ENCODE measurements at places on chromosomes 12 and 14.

GRCh38 chr14:34111953-34112352, 161.1 kb upstream of the EGLN3 start:
- DNase-seq, result no peak

DNA sequence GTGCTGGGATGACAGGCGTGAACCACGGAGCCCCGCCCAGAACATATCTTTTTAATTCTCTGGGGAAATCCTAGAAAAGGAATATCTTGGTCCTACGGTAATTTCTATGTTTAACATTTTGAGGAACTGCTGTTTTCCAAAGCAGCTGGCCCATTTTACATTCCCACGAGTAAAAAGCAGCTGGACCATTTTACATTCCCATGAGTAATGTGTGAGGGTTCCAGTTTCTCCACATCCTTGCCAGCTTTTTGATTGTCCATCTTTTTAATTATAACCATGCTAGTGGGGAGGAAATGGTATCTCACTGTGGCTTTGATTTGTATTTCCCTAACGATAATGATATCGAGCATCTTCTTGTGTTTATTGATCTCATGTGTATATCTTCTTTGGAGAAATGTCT, 4.4 kb upstream of the P2RX4 start:
- no peak for DNase-seq

DNA sequence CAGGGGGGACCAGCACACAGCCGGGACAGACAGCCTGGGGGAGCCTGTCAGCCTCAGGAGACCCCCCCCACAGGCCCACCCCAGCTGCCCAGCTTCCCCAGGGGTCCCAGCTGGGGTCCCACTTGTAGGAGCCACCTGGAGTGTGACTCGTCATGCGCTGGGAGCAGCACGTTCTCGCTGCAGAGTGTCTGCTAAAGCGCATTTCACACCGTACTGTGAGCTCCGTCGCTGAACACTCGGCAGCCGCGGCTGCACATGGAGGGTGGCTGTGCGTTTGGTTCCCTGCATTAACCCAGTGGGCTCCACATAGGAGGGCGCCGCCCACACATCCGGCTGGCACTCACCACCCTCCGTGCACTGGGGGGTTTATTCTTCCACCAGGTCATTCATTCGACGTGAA, 56.7 kb downstream of the FBRSL1 start:
- no peak for DNase-seq

DNA sequence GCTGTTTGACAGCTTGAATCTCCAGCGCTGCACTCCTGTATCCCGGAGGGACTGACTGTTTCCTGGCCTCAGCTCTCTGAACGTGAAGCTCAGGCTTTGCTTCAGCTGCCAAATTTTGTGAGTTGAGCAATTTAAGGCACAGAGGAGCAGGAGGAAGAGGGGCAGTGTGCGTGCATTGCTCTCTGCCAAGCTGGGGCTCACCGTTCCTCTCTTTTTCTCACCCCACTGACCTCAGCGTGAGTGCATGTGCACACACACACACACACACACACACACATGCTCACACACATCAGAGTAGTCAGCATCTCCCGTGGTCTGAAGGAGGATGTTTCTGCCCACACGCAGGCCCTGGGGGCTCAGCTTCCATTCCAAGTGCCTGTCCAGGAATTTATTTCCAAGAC, 27.8 kb upstream of the BDKRB2 start:
- no peak for DNase-seq

- DNase-seq, result no peak
Measured at GRCh38 chr12:41459906-41460214, 271.7 kb downstream of the PDZRN4 start.

DNA sequence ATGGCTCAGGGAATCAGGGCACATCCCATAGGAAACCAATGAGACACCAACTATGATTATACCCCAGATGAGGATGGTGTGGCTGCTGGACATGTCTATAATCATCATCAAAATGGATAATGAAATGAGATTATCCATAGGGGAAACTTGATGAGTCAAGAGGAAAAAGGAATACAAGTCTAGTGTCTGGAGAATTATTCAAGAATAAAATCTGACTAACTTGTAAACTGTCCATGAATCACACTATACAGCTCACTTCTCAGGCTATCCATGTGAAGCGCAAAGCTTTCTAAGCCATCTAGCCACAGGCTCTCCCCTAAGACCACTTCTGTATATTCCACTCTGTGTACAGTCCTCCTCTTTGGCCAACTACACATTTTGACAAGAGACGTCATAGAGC, 52.5 kb downstream of the DUSP16 start:
- no peak for DNase-seq

GRCh38 chr14:57746563-57746962, 119.3 kb downstream of the SLC35F4 start:
- DNase-seq, result no peak

DNA sequence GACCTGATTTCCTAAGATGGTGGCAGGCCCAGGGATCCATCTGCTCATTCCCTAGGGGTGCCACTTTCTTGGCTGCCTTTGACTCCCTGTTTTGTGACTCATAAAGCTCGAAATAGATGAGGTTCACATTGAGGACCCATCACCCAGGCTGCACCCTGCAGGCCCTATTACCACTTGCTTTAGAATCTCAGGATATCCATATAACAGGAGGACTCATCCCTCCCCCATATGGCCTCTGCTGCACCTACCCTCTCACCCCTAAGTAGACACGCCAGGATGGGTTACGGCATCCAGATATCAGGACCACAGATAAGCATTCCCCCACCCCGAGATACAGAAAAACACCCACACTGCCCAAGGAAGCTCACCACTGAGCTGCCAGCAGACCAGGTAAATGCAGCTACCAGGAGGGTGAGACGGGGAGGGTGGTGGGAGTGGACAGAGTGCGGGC, 155.7 kb downstream of the DPF3 start:
- no peak for DNase-seq

GRCh38 chr14:60656686-60657455, 7.6 kb upstream of the SIX1 start:
- peak; percentile 26 for DNase-seq

DNA sequence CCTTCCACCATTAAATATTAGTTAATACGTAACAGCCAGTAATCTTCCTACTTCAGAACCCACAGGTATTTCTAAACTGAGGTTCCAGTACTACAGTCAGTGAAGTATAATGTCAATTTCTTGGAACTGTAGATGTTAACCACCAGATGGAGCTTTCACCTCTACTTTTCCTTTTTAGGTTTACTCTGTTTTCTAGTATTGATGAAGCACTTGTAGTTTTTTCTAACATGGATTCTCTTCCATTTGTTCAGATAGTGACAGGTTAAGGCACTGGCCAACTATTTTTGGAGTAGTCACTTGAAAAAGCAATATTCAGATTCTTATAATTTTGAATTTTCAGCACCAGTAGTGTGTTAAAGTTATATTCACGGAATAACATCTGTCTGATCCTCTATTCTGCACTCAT, 4.6 kb upstream of the SEC23A start:
- peak; percentile 4 for DNase-seq

GRCh38 chr14:33922125-33922524, 28.7 kb downstream of the EGLN3 start:
- DNase-seq, result no peak

GRCh38 chr12:7116916-7117315, 7.9 kb upstream of the C1RL start:
- DNase-seq, result no peak

DNA sequence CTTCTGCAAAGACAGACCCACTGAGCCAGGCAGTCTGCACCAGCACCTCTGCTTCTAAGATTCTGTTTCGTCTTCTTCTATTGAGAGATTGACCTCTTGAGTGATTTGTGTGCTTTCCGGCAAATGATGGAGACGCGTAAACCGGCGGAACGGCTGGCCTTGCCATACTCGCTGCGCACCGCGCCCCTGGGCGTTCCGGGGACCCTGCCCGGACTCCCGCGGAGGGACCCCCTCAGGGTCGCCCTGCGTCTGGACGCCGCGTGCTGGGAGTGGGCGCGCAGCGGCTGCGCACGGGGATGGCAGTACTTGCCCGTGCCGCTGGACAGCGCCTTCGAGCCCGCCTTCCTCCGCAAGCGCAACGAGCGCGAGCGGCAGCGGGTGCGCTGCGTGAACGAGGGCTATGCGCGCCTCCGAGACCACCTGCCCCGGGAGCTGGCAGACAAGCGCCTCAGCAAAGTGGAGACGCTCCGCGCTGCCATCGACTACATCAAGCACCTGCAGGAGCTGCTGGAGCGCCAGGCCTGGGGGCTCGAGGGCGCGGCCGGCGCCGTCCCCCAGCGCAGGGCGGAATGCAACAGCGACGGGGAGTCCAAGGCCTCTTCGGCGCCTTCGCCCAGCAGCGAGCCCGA, 703 bp downstream of the ASCL4 start:
- DNase-seq, result peak; percentile 21

DNA sequence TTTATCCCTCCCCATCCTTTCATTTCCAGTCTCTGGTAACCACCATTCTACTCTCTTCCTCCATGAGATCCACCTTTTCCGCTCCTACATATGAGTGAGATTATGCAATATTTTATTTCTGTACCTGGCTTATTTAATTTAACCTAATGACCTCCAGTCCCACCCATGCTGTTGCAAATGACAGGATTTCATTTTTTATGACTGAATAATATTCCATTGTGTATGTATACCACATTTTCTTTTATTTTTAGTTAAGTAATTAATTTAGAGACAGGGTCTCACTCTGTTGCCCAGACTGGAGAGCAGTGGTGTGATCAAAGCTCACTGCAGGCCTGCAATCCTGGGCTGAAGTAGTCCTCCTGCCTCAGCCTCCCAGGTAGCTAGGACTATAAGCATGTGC, 2.6 kb downstream of the LRRK2 start:
- no peak for DNase-seq

- no peak for DNase-seq
Measured at GRCh38 chr14:92615451-92615850, 101.9 kb downstream of the RIN3 start.

DNA sequence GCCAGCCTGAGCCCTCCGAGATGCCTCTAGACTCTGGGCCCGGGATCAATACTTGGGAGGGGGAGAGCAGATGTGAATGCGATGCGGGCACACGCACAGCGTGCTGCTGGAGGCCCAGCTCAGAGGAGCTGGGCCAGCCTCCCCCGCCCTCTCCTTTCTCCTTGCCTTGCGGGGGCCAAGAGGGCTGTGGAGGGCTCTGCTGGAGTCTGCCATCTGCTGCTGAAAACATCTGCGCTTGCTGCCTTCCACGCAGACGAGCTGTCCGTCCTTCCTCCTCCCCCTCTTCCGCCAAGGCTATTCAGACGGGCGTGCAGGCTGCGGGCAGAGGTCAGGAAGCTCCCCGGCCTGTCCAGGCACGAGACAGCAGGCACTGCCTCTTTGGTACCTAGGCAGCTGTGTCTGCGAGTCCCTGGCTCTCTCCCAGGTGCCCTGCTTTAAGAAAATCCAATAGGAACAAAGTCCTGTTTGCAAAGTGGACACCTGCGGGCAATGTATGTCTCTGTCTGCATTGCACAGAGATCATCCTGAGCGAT, 75.2 kb downstream of the SPRING1 start:
- peak; percentile 48 for DNase-seq

GRCh38 chr14:37585971-37586796, 8.9 kb downstream of the FOXA1 start:
- DNase-seq, result no peak

DNA sequence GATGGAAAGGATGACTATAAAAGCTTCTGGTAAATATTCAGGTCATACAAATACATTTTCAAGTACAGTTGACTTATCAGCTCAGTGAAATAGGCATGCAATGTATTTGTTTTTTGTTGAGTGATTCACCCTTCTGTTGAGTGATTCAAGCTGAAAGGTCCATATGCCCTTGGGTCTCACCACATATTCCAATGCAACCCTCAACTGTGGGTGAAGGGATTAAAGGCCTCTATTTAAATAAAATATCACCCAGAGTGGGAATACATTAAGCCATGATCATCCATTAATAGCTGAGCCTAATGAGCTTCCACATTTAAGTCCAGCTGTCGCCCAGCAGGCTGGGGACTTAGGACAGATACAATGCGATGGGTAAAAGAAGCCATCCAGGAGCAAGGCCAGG, 120.2 kb downstream of the CRACR2A start:
- no peak for DNase-seq

- DNase-seq, result no peak
Measured at GRCh38 chr14:29075761-29076160, 309.2 kb downstream of the FOXG1 start.

- DNase-seq, result no peak
Measured at GRCh38 chr12:106976668-106977067, 10.3 kb downstream of the MTERF2 start.

DNA sequence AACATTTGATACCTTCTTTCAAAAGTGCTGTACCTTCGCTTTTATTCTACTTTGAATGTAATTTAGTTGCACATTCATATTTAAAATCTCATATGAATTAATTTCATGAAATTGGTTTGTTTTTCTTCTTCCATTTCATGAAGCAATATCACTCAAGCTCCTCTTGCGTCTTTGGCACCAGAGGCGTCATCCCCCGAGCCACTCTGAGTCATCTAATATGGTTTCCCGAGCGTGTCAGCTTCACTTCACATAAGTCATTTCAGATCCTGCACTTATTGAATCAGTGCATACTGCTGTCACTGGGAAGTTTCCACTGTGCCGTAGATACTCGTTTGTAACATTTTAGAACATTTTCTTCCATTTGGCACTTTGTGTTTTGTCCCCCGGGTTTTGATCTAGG, 105.6 kb downstream of the SLC25A47 start:
- no peak for DNase-seq

DNA sequence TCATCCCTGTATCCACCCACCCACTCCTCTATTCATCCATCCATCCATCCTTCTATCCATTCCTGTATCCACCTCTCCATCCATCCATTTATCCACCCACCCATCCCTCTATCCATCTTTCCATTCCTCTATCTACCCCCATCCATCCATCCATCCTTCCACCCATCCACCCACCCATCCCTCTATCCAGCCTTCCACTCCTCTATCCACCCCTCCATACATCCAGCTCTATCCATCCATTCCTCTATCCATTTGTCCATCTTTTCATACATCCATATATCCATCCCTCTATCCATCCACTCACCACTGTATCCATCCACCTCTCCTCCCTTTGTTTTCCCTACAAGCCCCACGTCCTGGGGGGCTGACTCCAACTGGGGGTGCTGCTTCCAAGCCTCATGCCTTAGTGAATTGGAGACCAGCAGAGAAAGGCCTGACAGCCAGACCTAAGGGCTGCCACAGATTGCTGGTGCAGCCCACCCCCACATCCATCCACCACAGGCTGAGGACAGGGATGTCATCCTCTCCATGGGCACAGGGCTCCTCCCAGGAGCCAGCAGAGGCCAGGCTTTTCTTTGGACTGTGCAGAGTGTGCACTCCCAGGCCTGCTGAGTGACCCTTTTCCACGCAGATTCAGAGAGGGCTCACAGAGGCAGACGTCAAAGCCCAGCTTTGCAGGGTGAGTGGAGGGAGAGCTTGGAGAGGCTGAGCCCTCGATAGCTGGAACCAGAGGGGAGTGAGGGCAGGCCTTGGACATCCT, 18.9 kb upstream of the GPR132 start:
- DNase-seq, result no peak

- no peak for DNase-seq
Measured at GRCh38 chr12:46087916-46088439, 97.6 kb upstream of the SCAF11 start.

DNA sequence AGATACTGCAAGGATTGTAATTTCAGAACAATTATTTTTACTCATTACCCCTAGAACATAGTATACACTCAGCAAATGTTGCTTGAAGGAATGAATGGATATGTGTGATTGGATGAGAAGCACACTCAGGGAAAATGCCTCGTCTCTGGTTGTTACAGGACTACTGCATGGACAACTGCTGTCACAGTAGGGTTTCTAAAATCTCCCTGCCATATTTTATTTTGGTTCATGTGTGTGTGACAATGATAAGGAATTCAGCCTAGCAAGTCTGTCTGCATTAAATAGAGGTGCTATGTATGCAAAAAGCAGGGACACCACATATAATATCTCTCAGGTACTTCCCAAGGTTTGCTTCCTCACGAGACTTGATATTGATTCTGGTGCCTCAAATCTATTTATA, 1.4 kb downstream of the PTPRR start:
- DNase-seq, result no peak
